ENCODE measurements at places on chromosomes 12 and 14.

- no peak for DNase-seq
Observed at GRCh38 chr12:4909734-4910501, at the start of gene KCNA1. KCNA1 (plus strand) TSS chr12:4909905; CDS start chr12:4911379, 1,474 bp downstream.

GRCh38 chr12:46965137-46965536 is 114.3 kb upstream of the PCED1B start:
- no peak for DNase-seq

- no peak for DNase-seq
Observed at GRCh38 chr14:103109535-103110441, 13.5 kb upstream of the TNFAIP2 start.

GRCh38 chr14:90140298-90140955 is 78.6 kb downstream of the KCNK13 start:
- DNase-seq, result no peak

- DNase-seq, result no peak
Observed at GRCh38 chr12:124703856-124704255, 136.4 kb upstream of the NCOR2 start.

GRCh38 chr12:90023207-90023900 is 314.7 kb upstream of the ATP2B1 start:
- DNase-seq, result no peak

DNA sequence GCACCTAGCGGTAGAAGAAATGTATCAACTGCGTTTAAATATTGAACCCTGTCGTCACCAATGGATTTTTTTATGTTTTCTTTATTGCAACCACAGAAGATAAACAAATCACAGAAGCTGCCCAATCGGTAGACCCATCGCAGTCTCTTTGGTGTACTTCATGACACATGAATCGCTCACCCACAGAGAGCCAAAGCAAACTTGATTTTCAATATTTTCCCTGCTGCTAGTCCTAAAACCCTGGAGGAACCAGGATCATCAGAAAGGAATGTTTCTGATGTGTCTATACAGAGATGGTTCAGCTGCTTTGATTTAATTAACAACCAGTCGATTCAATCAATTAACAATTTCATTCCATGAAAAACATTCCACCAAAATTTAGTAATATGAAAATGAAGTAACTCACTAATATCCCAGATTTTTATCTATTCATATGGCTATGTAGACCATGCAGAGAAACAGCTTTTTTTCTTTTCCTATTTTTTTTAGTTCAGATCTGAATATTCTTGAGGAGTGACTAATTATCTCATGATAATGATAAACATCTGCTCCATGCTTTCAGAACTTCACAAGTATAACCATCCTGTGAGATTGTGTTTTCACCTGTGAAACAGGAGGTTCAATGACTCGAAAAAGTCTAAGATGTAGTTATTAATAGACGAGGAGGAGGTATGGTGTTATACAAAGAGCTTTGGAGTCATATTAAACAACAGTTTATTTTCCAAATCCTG is 46.1 kb downstream of the DIO2 start:
- DNase-seq, result no peak

DNA sequence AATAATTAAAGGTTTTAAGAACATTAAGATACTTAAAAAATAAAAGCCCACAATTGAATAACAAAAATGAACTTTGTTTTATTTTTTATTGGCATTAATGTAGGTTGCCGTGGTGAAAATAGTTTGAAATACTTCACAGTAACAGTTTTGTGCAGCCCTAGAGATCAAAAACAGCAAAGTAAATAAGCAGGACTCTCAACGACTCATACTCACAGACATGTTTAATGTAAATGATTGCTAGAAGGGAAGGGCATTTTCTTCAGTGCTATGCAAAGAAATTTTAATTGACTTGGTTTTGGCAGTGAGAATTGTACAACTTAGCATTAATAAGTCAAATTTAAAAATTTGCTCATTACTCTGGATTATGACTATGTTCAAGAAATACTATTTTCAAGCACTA is 16.0 kb downstream of the TRMT5 start:
- no peak for DNase-seq

GRCh38 chr12:76444408-76444984 is 96.3 kb upstream of the BBS10 start:
- DNase-seq, result no peak

DNA sequence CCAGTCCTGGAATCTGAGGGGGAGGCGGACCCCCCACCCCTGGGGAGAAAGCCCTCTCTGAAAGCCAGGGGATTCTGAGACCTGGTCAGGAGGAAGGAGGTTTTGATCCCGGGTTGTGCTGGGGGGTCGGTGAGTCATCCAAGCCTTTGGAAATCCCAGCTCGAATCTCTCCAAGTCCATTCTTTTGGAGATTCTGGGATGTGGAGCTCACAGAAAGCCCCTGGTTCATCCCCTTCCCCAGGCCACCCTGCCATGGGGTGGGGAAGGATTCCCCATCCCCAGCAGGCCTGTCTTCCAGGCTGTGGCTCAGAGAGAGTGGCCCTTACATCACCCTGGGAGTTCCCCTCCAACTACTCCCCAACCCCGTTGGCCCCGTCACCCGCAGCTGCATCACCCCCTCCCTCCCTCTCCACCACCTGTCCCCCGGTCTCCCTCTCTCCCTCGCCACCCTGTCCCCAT is 14.3 kb downstream of the EXOC3L4 start:
- DNase-seq, result no peak

DNA sequence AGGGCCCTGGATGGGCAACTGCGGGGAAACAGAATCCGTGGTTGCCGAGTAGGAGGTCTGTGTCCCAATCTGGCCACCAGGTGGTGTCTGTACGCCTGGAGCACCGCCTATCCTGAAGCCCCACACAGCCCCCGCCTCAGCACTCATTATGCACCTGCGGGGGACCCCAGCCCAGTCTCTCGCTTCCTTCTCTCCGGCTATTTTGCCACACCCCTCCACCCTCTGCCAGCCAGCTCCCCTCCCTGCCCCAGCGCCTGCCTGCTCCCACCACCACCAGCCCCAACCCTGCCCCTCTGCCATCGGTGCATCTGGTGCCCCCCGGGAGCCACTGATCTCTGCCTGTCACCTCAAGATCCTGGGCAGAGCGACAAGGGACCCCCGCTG is 2.2 kb upstream of the NXPH4 start:
- no peak for DNase-seq

- no peak for DNase-seq
Observed at GRCh38 chr12:121455766-121456420, 56.0 kb downstream of the RNF34 start.

DNA sequence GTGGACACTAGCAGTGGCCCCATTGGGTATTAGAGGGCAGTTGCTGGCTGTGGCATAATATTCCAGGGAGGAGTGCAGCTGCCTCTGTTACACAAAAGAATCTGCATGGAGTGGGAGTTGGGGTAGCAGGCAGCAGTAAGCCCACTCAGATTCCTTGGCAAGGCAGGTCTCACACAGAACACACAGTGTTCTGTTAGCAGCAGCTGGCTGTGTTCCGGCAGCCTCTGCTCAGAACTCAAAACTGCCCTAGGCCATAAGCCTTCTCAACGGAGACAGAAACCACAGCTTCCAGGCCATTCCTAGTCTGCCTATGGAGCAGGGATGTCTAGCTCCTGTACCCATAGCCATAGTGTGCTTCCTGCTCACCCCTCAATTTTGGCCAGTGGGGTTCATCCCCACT is 1085.4 kb downstream of the SLC6A15 start:
- DNase-seq, result no peak

- no peak for DNase-seq
Observed at GRCh38 chr14:59897757-59898383, 22.1 kb upstream of the LRRC9 start.

DNA sequence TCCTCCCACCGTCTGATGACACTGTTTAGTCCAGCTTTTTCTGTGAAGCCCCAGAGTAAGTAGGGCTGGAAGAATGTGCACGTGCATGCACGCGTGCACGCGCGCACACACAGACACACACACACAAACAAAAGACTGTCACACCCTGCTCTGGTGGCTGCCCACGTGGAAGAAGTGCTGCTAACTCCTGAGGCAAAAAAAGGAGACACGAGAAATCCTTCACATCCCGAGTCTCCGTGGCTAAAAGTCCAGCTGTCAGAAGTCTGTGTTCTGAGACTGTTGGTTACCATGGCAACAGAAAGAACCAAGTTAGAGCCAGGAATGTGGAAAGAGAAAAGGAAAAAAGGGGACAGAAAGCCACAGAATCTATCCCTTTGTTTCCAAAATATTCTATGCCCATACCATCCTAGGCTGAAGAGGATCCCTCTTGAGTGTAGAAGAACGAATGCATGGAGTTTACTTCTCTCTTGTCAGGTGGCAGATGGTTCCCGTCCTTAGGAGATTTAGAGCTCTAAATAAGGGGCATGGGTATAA is 1.6 kb upstream of the C12orf71 start:
- no peak for DNase-seq

GRCh38 chr12:24911271-24911791 is 37.6 kb downstream of the BCAT1 start:
- no peak for DNase-seq

- no peak for DNase-seq
Observed at GRCh38 chr12:126535971-126536370, 1470.7 kb downstream of the AACS start.

GRCh38 chr12:117284140-117284539 is 77.3 kb downstream of the NOS1 start:
- no peak for DNase-seq

DNA sequence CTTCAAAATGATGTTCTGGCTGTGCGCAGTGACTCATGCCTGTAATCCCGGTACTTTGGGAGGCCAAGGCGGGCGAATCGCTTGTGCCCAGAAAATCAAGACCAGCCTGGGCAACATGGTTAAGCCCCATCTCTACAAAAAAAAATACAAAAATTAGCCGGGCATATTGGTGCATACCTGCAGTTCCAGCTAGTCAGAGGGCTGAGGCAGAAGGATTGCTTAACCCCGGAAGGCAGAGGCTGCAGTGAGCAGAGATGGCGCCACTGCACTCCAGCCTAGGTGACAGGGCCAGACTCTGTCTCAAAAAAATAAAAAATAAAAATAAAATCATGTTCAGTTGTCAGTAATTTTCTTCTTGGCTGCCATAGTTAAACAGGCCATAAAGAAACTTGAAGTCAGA is 245.9 kb upstream of the USP15 start:
- no peak for DNase-seq

DNA sequence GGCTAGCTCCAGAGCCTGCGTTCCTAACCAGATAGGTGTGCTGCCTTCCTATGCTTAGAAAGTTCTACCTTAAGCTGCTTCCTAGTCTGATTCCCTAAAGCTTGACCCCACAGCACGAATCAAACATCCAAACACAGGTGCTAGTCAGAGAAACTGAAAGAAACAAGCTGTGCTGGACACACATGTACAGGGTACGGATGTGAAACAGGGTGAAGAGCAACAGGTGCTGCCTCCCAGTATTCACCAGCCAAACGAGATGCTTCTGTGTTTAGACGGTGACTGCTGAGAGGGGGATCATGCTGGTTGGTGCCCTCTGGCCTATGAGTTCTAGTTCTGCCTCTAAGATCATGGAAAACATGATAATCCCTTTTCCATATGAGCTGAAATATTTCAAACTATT is 105.3 kb downstream of the GRIP1 start:
- no peak for DNase-seq

DNA sequence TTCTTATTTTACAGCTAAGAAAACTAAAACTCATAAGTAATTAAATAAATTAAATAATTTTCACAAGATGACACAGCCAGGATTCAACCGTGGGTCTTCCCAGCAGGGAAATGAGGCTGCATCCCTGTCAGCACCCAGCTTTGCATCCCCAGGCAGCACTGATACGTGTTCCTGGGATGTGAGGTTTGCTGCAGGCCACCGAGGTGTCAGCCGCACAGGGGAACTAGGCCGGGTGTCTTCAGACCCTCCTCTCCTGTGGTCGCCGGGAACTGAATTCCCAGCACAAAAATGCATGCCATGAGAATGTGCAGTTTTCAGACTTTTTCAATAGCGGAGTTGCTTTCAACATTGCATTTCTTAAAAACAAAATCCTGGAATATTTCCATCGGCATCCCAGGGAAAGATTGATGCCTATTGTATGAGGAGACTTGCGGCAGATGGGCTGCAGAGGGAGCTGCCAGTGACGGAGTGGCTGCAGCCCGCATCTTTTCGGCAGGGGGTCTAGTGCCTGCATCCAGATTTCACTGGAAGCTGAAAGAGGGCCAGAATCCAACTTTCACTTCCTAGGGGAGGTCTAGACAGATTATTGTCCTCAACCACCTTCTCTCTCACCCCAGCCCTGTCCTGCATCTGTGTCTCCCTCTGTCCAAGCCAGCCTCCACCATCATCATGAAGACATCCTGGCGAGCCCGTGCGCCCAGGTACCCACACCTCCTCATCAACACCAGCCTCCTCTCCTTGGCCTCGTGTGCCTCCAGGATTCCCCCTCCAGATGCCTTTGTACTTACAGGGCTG is 12.6 kb downstream of the LRTM2 start:
- no peak for DNase-seq

DNA sequence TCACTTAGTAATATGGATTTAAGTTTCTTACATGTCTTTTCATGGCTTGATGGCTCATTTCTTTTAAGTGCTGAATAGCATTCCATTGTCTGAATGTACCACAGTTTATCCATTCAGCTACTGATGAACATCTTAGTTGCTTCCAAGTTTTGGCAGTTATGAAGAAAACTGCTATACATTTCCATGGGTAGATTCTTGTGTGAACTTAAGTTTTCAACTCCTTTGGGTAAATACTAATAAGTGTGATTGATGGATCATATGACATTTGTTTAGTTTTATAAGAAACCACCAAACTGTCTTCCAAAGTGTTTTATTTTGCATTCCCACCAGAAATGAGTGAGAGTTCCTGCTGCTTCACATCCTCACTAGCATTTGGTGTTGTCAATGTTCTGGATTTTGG is 119.2 kb downstream of the NAV3 start:
- no peak for DNase-seq

DNA sequence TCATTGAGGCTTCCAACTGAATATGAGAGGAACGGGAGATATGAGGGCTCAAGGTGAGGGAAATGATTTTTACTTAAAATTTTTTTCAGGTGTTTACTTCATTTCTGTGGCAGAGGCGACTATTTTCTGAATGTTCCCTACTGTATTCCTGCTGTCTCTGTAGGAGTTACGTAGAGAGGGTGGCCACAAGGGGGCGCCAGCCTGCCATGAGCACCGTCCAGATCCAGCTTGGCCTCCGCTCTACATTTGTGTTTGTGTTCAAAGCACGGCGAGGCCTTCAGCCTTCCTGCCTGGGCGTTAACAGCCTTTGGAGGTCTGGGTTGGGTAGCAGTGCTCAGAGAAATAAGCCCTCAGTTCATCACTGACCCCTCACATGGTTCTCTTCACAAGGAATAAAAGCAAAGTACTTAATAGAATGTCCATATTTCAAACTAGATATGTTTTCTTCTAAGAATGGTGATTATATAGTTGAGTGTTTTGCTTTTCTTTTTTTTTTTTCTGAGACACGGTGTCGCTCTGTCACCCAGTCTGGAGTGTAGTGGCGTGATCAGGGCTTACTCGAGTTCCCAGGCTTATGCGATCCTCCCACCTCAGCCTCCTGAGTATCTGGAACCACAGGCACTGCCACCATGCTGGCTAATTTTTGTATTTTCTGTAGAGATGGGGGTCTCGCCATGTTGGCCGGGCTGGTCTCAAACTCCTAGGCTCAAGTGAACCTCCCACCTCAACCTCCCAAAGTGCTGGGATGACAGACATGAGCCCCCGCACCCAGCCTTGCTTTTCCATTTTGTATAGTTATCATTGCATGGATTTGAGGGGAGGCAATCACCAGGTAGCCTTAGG is 22.3 kb downstream of the CKB start:
- DNase-seq, result no peak

Measured in Panc1 (cell line).